Astrocyte (in vitro differentiated cells and primary cell): ENCODE measurements at places on chromosomes 6 and 20. TPM values are rescaled to one million over a fixed set of nuclear protein-coding genes. Genes with fewer than 3 reads are reported as not detected.

DNA sequence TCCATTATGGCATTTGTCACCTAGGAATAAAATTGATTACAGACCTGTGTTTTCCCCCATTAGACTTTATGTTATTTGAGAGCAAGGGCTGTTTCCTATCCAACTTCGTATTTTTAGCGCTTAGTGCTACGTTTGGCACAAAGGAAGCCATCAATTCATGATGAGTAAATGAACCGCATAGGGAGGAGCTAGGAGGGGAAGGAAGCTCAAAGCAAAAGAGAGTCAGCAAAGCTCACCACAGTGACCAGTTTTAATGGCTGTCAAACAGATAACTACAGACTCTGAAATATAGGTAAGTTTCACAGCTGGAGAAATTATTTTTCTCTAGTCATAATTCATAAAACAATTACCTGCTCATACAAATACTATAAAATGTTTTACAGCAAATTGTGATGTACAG, 6.9 kb upstream of the SAMD3 start:
- DNase-seq = no peak

GRCh38 chr6:14540810-14541540, 423.4 kb downstream of the CD83 start:
- no peak for DNase-seq

DNA sequence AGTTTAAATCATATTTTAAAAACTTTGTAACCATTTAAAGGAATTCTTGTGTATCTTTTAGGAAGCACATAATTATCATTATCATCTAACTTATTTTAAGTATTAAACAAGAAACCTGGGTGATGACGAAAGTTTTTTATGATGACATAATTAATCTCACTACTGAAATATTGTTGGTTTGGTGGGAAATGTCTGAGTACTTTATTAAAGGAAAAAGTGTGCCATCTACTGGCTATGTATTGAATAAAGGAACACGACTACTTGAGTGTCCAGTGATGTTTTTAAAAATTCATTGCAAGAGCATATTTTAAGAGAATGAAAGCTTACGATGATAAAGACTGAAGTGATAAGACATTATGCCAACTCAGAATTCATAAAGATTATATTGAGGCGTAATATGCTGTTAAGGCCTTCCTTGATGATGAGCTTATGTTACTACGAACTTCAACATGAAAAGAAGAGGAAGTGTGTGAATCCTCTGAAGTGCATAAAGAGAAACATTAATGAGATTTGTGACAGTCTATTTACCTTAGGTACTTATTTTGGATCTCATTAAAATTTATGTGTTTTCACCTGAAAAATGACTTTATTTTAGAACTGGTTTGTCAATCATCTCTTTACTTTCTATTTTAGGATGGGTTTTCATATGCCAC, 12.0 kb upstream of the TRMT11 start:
- DNase-seq = peak; percentile 32

GRCh38 chr6:15017261-15017660, 228.6 kb upstream of the JARID2 start:
- peak; percentile 7 for DNase-seq

DNA sequence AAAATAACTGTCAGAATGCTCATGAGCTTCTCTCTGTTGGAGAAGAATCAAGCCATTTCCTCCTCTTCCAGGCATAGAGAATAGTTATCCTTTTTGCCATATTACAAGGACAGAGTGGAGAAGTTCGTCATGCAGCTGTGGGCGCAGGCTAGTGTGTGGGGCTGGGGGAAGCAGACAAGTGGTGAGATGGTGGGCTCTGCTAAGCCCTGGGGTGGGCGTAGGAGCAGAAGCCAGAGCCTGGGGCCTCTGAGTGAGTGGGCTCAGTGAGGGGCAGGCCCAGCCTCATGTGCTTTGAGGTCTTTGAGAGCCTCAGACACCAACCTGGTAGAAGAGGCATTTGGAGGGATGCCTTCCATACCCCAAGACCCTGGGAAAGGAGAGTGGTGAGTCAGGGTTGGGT, 19.4 kb downstream of the ARID1B start:
- DNase-seq = no peak

DNA sequence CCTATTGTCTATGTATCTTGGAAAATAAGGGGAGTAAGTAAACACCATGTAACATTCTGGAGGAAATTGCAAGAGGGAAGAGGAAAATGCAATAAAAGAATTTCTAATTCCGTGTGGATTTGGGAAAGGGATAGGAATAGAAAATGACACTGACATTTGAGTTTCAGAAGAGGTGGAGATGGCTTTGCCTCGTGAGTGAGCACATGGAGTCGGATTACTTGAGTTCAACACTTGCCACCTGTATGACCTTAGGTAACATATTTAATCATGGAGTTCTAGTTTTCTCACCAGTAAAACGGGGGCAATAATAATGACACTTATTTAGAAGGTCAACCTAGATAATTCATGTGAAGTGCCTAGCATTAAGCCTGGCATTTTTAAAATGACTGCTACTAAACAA, 10.8 kb upstream of the PBOV1 start:
- no peak for DNase-seq

DNA sequence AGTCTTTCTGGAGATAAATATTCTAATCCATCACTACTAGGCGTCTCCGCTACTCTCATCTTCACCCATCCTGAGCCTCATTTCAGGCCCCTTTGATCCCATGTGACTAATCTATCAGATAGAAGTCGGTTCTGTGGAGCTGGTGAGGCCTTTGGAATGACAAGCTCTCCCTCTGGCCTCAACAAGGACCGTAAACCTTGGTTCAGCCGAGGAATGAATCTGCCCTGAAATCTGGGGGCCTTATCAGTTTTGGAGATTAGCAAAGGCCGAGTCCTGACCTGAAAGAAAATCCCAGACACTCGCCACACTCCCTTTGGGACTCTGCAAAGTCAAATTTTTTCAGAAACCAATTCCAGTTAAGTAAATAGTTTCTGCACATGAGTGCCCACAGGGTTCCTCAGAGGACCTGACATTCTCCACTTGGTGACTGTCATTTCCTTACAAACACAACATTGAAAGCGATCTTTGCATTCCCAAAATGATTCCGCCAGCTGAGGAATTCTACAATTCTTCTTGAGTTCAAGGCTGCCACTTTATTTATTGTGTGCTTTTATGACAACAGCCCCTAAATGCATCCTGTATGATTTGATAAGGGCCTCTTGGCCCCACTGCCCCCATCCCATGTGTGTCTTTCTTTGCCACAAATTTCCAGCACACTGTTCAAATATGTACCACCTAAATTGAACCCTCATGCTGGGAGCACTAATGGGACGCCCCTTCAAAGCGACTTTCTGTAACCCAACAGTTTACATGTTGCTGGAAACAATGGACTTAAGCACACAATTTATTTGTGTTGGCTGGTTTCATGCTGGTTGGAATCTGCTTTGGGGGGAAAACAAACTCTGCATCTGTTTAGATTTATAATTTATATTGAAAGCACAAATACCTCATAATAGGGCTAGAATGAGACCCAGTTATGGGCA, 10.0 kb upstream of the RIPOR3 start:
- DNase-seq = no peak

- no peak for DNase-seq
Measured at GRCh38 chr20:41927655-41928054, 309.5 kb upstream of the CHD6 start.

- peak; percentile 51 for DNase-seq
Measured at GRCh38 chr6:35258858-35259193, 709 bp upstream of the ZNF76 start.

GRCh38 chr20:20668639-20669038, 43.8 kb downstream of the RALGAPA2 start:
- peak; percentile 14 for DNase-seq

DNA sequence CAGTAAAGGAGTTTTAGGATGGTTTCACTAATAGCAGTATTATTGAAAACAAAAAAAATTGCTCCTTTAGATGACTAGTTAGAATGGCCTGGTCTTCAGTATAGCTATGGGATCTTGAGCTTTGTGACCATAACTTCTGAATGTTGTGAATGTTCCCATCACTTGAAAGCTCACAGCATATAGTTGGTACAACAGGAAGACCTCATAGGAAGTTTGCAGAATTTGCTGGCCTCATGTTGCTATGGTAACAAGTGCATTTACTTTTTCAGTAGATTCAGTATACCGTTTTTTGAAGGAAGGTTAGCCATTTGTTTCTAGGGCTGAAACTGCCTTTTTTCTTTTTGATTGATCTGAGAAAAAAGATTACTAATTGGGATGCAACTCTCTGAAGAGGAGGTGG, 8.3 kb downstream of the PHF3 start:
- DNase-seq = no peak

DNA sequence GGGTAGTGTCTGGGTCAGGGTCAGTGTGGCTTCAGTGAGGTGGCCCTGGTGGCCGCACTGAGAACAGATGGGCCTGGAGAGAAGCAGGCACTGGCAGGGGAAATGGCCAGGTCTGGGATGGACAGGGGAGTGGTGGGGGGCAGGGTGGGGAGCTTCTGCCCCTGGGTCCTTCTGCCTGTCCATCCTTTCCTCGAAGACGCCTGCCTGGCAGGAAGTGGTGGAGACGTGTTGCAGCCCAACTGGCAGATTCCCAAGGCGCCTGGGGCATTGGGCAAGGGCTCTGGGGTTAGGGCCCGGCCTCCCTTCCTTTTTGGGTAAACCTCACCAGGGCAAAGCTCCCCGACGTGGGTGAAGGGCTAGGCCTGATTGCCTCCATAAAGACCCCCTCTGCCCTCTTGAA, 10.4 kb downstream of the SRC start:
- no peak for DNase-seq

GRCh38 chr6:104087765-104088164, 772.0 kb downstream of the HACE1 start:
- DNase-seq = no peak

GRCh38 chr20:59788811-59789397, 144.5 kb downstream of the SYCP2 start:
- no peak for DNase-seq

DNA sequence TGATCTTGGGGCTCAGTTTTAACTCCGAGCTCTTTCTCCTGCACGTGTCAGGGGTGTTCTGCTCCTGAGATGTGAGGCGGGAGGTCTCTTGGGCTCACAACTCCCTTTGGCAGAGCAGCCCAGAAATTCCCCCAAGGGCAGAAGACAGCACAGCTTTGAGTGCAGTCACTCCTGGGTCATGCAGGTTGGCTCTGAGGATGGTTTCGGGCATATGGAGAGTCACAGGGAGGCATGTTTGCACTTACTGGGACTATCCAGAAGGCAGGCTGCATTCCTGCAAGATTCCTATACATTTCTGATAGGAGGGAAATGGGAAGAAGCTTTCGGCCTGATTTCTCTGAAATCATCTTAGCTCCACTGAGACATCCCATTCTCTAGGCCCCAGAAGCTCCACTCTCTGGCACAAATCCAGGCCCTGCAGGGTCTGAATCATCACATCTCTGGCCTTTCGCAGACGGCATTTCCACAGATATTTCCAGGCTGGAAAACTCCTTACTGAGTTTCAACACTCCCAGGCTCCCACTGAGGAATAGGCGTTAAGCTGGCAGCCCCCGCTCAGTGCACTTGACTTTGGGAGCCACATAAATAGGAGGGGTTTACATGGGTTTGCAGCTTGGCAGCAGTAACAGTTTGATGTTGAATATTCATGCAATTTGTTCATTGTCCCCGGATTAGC, 39.7 kb downstream of the AGPAT4 start:
- peak; percentile 90 for DNase-seq

DNA sequence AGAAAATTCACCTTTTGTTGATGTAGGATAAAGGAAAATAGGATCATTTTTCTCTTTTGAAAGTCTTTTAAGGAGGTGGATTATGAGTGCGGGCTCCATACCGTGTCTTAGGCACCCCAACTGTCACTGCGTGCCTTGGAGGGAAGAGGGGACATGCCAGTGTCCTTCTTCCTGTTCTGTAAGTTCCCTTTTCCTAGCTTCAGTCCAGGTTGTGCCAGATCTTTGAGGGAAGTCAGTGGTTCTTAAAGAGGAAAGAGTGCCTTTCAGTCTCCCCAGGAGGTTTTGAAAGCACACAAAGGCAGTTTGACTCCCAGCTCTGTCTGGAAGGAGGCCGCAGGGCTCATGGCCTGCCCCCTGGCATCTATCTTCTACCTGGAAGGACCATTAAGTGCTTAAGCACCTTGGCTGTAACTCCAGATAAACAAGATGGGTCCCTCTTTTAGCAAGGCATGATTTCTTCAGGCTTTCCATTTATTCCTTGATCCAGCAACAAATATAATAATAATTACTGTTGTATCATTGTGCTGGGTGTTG, 13.0 kb downstream of the EFCAB8 start:
- DNase-seq = no peak

- DNase-seq = no peak
Measured at GRCh38 chr6:52385074-52385473, 23.1 kb downstream of the PAQR8 start.

DNA sequence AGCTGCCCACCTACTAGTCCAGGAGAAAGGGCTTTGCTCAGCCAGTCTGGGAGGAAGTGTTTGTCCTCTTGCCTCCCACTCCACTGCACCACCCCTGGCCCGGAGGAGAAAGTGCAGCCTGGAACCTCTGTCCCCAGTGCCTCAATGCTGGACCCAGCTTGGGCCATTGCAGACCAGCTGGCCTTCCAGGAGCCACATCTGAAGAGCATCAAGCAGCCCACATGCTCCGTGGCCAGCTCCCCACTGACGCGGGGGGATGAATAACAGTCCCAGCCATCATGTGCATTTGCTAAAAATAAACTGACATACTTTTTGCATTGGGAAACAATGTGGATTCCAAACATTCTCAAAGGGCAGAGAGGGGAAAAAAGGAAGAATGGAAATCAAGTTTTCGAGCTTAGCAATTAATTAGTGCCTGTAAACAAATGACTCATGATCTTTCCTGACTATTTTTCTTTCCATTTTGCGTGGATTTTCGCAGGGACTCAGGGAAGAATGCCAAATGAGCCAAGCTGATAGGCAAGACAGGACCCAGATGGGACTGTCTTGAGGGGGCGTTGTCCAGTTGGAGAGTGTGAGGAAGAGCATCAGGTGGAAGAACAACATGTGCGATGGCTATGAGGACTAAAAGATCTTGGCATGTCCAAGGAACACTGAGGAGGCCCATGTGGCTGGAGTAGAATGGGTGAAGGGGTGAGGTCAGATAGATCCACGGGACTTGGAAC, 34.1 kb downstream of the CEBPB start:
- peak; percentile 95 for DNase-seq

GRCh38 chr6:28643017-28643740, 117.5 kb downstream of the GPX5 start:
- peak; percentile 71 for DNase-seq

- no peak for DNase-seq
Measured at GRCh38 chr6:109087661-109088264, 6.9 kb downstream of the SESN1 start.

The CST5 gene
- 0.41 and 0.50 TPM in 2 replicates for total RNA-seq

The PAX1 gene
- total RNA-seq = not detected in 2 replicates

The GJA10 gene
- total RNA-seq = not detected in 2 replicates

The L3MBTL1 gene
- 8.4 and 13.0 TPM in 2 replicates for total RNA-seq

The PHF3 gene
- 33.3 and 33.4 TPM in 2 replicates for total RNA-seq

The SCGN gene
- not detected in 2 replicates for total RNA-seq

The BPI gene
- not detected in 2 replicates for total RNA-seq

The RING1 gene
- 30.8 and 31.1 TPM in 2 replicates for total RNA-seq

The MROH8 gene
- 1.2 and 1.3 TPM in 2 replicates for total RNA-seq

The LHFPL5 gene
- not detected in 2 replicates for total RNA-seq

The OR14J1 gene
- not detected in 2 replicates for total RNA-seq

The TCF15 gene
- not detected in 2 replicates for total RNA-seq

The SRSF12 gene
- total RNA-seq = 7.0 and 9.2 TPM in 2 replicates

The VGLL2 gene
- total RNA-seq = 1.2 and 1.7 TPM in 2 replicates

The GTSF1L gene
- total RNA-seq = not detected in 2 replicates
